ENCODE measurements at places on chromosomes 11 and 22.

DNA sequence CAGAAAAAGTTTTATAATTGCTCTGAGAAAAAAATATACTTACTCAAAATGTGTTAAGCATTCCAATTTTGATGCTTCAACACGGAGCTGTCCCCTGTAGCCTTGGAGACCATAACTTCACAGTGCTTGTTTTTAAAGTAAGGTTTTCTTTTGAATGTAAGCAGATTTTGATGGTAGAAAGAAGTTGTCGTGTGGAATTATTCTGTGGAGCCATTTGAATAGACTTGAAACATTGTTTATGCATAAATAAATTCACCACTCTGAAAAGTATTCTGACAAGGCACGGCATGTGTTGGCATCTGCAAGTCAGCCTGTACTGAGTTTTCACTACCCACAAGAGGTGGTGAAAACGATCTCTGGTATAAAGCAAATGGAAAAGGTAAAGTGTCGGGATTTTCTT, 115.5 kb downstream of the UVRAG start:
- no peak for DNase-seq

DNA sequence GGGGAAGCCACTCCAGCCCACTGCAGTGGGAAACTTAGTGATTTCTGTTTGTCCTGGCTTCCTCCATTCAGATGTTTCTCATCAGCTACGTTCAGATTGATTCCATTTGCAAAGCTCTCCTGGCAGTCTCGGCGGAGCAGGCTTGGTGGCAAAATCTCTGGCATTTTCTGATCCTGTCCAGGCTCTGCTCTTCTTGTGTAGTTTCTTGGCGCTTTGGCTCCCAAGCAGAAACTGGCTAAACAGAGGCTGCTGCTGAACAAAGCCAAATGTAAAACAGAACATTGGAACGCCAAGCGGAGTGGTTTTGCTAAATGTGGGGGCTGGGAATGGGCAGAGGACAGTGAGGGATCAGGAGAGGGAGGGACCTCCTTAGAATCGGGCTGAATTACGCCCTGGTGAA, 36.7 kb downstream of the ADAMTS8 start:
- no peak for DNase-seq

DNA sequence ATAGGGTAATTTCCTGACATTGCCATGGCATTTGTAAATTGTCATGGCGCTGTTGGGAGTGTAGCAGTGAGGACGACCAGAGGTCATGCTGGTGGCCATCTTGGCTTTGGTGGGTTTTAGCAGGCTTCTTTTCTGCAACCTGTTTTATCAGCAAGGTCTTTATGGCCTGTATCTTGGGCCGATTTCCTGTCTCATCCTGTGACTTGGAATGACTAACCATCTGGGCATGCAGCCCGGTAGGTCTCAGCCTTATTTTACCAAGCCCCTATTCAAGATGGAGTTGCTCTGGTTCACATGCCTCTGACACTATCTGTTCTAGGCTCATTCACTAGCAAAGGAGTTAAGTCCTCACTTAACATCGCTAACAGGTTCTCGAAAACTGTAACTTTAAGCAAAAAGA, 1374.2 kb downstream of the FAM181B start:
- DNase-seq, result no peak

GRCh38 chr22:35258191-35258988, 1.1 kb downstream of the HMGXB4 start:
- DNase-seq, result no peak
